ENCODE measurements at places on chromosomes 4 and X.
A peak's percentile ranks its signal among the peaks of the same experiment; 100 is the strongest.

DNA sequence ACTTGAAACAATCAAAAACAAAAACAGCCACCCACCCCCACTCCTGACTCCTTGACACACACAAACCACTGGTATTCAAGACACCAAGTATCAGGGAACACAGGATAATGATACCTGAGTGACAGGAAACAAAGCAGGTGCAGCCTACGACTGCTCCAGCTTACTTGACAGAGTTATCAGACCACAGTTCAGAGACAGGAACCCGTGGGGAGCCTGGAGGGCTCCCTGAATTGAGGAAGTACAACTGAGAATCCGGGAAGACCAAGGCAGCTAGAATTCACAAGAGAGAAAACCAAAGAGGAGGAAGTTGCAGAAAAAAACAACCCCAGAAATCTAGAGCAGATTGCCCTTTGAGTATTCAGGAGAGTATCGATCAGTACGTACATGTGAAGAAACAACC lies 20.5 kb downstream of the COMMD8 start:
- no peak for DNase-seq

DNA sequence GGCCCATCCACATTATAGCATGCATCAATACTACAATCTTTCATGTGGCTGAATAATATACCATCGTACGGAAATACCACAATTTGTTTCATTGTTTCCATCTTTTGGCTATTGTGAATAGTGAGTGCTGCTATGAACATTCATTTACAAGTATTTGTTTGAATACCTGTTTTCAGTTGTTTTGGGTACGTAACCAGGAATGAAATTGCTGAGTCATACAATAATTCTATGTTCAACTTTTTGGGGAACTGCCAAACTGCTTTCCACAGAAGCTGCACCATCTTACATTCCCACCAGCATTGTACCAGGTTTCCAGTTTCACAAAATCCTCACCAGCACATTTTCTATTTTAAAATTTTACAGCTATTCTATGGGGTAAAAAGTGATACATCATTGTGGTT lies 28.5 kb upstream of the MANBA start:
- DNase-seq = no peak

- peak; percentile 63 for DNase-seq
These were observed 91.4 kb downstream of the RTL9 start for GRCh38 chrX:110450050-110450449.

GRCh38 chrX:16202943-16203342 lies 35.7 kb downstream of the MAGEB17 start:
- no peak for DNase-seq

GRCh38 chr4:110621328-110621812 lies 1.5 kb downstream of the PITX2 start:
- DNase-seq = no peak

- no peak for DNase-seq
These were observed 5.4 kb upstream of the NAA11 start for GRCh38 chr4:79331126-79331876.

DNA sequence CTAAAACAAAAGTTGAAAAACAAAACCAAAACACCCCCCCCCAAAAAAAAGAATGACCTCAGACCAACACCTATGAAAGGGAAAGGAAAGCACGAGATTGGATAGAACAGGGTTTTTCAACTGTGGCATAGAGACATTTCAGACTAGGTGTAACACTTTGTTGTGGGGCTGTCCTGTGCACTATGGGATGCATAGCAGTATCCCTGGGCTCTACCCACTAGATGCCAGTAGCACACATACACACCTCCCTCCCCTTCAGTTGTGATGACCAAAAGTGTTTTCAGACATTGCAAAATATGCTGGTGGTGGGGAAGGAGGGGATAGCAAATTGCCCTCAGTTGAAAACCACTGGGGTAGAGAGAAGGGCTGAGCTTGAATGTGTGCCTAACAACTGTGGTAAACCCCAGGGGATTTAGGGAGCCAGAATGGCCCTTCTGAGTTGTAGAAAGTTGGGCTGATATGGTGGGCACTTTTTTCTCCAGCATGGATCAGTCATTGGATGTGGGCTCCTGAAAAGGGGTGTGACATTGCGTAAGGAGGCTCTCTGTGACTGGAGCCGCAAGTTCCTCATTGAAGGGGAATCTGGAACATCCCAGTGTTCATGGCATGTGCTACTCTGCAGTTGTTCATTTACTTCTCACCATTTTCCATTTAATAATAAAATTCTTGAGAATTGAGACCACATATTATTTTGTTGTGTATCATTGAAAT lies 8.8 kb upstream of the GEMIN8 start:
- DNase-seq = no peak

GRCh38 chr4:183205709-183206108 lies 106.7 kb downstream of the WWC2 start:
- DNase-seq = no peak

- DNase-seq = no peak
These were observed 28.3 kb downstream of the KDM5C start for GRCh38 chrX:53196678-53197077.

- DNase-seq = no peak
These were observed 200.0 kb upstream of the MAOA start for GRCh38 chrX:43456063-43456462.

DNA sequence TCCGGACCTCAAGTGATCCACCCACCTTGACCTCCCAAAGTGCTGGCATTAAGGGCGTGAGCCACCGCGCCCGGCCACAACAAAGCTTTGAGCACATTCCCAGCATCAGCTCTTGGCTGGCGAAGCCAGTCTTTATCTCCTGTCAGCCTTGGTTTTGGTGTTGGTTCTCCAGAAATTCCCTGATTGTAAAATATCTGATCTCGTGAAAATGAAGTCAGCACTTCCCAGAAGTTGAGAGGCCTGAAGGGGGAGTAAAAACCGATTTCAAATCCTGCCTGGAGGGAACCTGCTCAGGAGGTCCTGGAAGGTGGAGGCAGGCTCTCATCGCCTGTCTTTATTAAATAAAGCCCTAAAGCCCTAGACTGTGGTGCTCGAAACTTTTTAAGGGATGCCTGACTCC lies 33.6 kb downstream of the PTTG2 start:
- no peak for DNase-seq

GRCh38 chr4:187188741-187189140 lies 465.1 kb upstream of the FAT1 start:
- no peak for DNase-seq

GRCh38 chr4:153337686-153338085 lies 6.8 kb upstream of the MND1 start:
- no peak for DNase-seq

- no peak for DNase-seq
These were observed 8.6 kb downstream of the MAOA start for GRCh38 chrX:43664708-43665107.
